Foreskin keratinocyte (primary cell): ENCODE measurements at places on chromosomes 3 and 15. TPM values are rescaled to one million over a fixed set of nuclear protein-coding genes. Genes with fewer than 3 reads are reported as not detected.

RNU5B-1 gene
- not detected in 2 replicates for total RNA-seq

MYEF2 gene
- total RNA-seq: 7.6 and 7.9 TPM in 2 replicates

CHRNB4 gene
- total RNA-seq: 0.07 and 0.14 TPM in 2 replicates

TM4SF18 gene
- total RNA-seq: not detected in 2 replicates

CCR2 gene
- total RNA-seq: not detected in 2 replicates

NMNAT3 gene
- total RNA-seq: 1.5 and 1.6 TPM in 2 replicates

VIPR1 gene
- total RNA-seq: 2.8 and 3.2 TPM in 2 replicates

SERPINI1 gene
- 3.0 and 4.1 TPM in 2 replicates for total RNA-seq

CHRNA3 gene
- total RNA-seq: not detected in 2 replicates

GXYLT2 gene
- 1.8 and 2.6 TPM in 2 replicates for total RNA-seq

MLF1 gene
- total RNA-seq: 11.1 and 11.6 TPM in 2 replicates

ASB14 gene
- total RNA-seq: not detected in 2 replicates

GPR27 gene
- total RNA-seq: 0.20 and 0.32 TPM in 2 replicates

TRH gene
- total RNA-seq: not detected in 2 replicates

NR2F2 gene
- 24.9 and 30.6 TPM in 2 replicates for total RNA-seq

SUSD5 gene
- 0.07 and 0.14 TPM in 2 replicates for total RNA-seq
